Vagina (tissue), 2 donors: ENCODE measurements at places on chromosomes 3 and 15.

DNA sequence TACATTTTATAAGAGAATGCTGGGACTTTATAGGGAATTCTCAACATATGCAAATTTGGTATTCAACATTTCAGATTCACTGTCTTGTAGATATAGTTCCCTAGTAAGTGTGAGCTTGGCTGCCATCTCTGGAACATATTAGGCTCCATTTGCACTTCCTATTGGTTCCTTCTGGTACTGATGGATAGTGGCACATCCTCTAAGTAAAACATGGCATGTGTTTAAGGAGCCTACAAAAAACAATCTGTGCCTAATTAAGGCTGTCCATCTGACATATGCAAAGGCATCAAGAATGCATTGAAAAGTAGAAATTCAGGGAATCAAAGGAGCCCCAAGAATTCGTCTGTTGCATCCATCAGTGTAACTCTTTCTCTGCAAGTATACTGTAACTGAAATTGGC, 344.1 kb downstream of the UNC13C start:
- no peak for DNase-seq

GRCh38 chr3:43523454-43524053, 98.3 kb downstream of the ANO10 start:
- DNase-seq = no peak

DNA sequence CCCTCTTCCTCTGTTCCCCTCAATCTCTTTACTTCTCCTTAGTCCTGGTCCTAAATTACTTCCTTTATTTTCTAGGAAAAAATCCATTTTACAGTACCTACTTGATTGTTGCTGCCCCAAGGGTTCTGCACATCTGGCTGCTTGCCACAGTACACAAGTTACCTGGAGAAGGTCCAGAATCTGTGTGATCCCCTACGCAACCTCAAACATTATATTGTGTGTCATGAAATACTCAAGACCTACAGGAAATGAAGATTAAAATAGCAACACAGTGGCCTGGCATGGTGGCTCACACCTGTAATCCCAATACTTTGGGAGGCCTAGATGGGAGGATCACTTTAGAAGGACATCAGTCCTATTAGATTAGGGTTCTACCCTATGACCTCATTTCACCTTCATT, 48.7 kb downstream of the PRKAR2A start:
- DNase-seq = no peak

DNA sequence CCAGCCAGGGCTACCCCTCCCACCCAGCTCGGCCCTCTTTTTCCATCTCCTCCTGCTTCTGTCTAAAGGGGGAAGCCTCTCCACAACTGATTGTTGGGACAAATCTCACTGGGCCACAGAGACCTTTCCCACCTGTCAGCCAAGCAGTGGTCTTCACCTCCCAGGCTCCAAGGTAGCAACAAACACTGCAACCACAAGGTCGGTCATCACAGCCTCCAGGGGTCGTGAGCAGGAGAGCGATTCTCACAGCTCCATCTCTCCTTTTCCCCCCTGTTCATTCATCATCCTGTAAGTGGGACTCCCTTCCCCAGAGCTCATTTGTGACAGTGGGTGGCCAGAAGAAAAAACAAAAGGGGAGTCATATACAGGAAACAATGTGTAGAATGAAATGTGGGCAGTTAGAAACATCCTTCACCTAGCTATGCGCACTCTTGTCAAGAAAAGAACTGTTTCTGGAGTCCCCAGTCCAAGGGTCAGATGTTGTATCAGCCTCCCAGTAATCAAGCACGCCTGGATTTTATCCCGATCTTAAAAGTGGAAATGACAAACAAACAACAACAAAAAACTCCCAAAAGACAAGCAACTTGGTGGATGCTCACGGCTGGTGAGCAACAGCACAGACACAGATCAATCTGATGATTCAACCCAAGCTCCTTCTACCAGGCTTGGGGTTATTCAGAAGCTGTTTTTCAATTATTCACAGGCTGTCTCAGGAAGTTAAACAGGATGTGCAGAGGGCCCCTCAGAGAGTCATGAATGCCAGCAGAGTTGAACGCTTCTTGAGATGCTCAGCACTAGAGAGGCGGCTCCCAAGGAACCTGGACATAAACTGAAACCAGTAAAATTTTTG, 22.4 kb downstream of the LYZL4 start:
- no peak for DNase-seq

DNA sequence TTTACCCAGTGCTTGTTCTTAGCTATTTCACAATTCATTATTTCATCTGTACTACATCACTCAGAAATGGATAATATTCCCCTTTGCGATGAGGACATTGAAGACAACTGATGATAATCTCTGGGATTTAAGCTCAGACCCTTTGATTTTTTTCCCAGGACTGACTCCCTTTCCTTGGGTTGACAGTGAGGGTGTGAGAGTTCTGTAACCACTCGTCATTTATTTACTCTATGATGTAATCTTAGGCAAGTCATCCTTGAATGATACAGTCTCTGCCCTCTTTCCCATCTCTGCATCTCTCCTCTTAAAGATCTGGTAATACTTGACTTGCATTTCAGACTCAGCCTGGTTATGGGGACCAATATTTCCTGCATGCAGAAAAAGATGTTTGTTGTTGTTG, 1041.7 kb downstream of the AGBL1 start:
- DNase-seq = no peak

DNA sequence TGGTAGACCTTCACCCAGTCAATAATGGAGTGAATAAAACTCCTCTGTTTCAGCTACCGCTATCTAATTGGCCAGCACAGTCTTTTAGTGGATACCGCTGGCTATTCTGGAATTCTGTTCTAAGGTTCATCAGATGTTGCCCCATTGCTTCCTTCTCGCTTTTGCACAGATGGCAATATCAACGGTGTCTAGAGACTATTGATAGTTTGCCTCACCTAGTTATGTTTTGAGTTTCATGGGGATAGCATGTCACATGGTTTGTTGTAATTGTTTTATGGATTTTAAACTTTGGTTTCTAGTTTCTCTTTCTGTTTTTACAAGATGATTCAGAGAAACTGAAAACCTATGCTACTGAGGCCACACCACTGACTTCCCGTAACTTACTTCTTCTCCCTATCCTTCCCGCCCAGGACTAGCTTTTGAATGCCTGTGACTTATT, 2.0 kb downstream of the XRN1 start:
- no peak for DNase-seq

DNA sequence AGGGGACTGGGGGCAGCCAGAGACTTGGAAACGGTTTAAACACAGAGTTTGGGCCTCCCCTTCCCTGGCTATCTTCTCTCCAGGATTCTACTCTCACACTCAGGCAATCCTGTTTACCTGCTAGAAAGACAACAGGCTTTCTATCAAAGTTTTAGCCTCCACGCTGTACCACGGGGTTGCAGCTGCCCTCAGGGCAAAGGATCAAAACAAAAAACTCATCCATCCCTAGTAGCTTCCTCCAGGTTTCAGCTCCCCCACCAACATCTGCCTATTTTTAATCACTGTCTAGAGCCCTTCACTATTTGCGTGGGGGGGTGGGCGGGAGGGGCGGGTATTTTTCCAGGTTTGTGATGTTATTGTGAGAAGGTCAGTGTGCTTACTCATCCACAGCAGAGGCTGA, 286.8 kb upstream of the TRIM42 start:
- DNase-seq = no peak

- no peak for DNase-seq
Observed at GRCh38 chr3:24400450-24400849, 94.2 kb downstream of the THRB start.

DNA sequence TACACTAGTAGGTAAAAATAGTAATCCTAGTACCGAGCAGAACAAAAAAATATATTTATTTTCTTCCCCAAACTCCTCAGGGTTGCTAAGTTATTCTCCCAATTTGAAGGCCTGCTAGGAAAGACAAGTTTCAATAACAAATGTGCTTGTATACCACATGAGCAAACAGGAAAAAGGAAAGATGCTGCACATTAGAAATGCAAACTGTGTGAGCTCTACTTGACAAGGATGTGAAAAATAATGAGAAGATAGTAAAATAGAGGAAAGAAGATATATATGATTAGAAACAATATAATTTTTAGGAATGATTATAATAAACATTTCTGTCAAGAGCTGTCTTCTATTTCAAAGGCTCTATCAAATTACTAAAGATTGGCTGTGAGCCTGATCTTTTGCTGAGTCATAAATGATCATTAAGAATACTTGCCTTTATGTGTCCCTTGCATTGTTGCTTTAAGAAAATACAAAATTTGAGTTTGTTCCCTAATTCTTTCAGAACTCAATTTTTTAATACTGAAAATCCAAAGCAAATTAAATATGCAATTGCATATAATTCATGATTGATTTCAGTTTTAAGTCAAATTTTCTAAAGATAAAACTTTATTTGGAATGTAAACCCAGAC, 174.2 kb downstream of the NEK10 start:
- DNase-seq = no peak

DNA sequence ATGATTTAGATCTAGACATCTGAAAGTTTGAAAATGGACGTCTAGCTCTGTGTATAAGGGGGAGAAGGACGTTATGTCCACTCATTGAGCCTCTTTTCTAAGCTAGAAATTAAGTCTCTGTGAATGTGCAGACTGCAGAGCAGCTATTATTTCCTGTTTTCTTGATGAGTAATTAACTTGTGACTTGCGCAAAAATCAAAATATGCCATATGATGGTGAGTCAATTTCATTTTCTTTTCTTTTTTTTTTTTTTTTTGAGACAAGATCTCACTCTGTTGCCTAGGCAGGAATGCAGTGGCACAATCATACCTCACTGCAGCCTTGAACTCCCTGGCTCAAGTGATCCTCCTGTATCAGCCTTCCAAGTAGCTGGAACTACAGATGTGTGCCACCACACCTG, 14.1 kb downstream of the LACTB start:
- no peak for DNase-seq

DNA sequence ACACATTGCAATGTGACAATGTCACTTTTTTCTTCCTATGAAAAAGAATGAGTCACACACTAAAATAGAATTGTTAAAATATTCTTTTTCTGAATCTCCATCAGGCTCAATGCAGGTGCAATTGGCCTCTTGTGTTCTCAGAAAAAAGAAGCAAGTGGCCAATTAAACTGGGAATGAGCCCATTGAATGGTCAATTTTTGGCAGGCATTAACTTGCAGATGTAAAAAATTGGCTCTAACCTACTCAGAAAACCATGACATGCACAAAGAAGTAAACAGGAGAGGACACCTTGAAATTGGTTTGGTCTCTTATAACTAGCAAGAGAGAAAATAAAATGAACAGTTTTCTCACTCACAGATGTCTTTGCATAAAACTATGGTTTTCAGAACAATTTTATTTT, 820.8 kb downstream of the TBL1XR1 start:
- DNase-seq = no peak

DNA sequence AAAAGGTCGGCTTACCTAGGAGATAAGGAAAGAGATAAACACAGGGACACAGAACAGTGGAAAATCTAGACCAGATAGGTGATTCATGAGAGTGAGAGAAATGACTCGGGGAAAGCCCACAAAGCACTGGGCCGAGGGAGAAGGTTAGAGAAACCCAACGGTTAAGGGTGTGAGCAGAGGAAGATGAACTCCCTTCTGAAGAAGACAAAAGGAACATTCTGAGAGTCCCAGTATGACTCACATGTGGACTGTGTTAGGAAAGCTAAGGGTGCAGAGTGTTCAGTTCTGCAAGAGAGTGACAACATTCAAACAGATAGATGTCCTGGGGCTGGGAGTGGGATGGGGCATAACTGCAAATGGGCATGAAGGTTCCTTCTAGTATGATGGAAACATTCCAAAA, 83.0 kb downstream of the CNTN3 start:
- no peak for DNase-seq

DNA sequence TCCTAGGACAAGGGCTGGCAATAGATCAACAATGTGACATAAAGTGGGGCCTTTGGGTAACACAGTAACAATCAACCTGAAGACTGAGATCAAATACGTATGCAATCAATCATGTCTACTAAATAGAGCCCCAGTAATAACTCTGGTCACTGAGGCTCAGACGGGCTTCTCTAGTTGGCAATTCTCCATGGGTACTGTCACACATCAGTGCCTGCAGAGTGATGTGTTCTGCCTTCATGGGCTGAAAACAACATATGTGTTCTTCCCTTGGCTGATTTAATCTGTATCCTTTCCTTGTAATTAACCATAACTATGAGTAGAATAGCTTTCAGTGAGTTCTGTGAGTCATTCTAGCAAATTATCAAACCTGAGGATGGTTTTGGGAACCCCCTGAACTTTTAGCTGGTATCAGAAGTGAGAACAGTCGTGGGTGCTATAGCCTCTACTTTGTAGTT, 113.6 kb downstream of the TMCO5A start:
- no peak for DNase-seq

- DNase-seq = no peak
Observed at GRCh38 chr3:22606461-22606860, 596.7 kb upstream of the UBE2E2 start.

DNA sequence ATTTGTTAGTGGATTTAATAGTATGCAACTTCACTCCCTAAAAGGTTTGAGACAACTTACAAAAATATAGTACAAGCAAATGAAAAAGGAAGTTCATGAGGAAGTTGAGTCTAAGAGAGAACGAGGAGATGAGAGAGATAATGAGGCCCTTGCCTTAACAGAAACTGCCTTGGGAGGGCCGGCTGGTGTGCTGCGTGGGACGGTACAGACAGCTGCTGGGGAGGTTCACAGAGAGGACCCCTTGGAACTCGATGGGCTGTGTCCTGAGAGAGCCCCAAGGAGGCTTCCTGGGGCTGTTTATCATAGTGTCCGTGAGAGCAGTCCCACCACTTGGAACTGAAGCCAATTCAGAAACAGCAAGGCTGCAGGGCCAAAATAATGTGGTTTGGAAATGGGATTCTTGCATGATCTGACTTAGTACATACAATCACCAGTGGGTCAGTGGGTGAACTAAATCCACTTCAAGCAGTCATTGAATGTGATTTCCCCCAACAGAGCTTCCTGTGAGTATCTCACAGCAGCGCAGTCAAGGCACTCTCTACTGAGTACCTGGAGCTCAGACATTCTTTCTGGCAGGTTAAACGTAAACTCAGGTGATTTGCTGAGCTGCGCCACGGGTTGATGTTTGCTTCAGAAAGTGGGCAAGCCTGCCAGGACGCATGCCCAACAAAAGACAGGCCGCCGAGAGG, 90.8 kb downstream of the CRTC3 start:
- DNase-seq = no peak

- no peak for DNase-seq
Observed at GRCh38 chr15:41869770-41870688, 23.8 kb downstream of the SPTBN5 start.

GRCh38 chr3:59280113-59280512, 230.3 kb upstream of the CFAP20DC start:
- no peak for DNase-seq

DNA sequence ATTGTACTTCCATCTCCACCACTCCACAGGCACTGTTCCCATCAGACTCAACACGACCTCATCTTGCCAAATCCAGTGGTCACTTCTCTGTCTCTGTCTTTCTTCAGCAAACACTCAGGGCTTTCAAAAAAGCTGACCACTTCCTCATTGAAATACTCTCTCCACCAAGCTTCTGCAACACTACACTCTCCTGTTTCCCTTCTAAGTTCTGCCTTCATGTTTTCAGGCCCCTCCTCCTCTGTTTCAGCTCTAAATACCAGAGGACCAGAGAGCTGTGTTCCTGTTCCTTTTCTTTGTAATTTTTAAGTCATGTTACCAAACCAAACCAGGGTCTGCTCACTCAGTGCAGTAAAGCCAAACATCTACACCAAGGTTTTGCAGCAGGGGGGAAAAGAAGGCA, 33.8 kb upstream of the ACP3 start:
- DNase-seq = no peak

- DNase-seq = no peak
Observed at GRCh38 chr3:38843898-38844297, 27.9 kb upstream of the SCN10A start.

- no peak for DNase-seq
Observed at GRCh38 chr3:98977520-98977919, 76.0 kb upstream of the DCBLD2 start.

GRCh38 chr3:169618894-169619792, 44.4 kb downstream of the MECOM start:
- DNase-seq = no peak
